ENCODE measurements at places on chromosomes 2 and 18.

DNA sequence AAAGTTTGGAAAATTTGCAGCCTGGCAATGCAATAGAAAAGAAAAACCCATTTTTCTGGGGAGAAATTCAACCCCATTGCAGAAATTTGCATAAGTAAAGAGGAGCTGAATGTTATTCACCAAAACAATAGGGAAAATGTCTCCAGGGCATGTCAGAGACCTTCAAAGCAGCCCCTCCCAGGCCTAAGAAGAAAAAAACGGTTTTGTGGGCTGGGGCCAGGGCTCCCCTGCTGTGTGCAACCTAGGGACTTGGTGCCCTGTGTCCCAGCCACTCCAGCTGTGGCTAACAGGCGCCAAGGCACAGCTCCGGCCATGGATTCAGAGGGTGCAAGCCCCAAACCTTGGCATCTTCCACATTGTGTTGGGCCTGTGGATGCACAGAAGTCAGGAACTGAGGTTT, 224.5 kb downstream of the TXNL1 start:
- DNase-seq: no peak

- peak; percentile 39 for DNase-seq
Measured at GRCh38 chr2:32235315-32235714, 29.4 kb downstream of the NLRC4 start.

GRCh38 chr2:238424313-238424700, 2.4 kb upstream of the ASB1 start:
- DNase-seq: no peak

DNA sequence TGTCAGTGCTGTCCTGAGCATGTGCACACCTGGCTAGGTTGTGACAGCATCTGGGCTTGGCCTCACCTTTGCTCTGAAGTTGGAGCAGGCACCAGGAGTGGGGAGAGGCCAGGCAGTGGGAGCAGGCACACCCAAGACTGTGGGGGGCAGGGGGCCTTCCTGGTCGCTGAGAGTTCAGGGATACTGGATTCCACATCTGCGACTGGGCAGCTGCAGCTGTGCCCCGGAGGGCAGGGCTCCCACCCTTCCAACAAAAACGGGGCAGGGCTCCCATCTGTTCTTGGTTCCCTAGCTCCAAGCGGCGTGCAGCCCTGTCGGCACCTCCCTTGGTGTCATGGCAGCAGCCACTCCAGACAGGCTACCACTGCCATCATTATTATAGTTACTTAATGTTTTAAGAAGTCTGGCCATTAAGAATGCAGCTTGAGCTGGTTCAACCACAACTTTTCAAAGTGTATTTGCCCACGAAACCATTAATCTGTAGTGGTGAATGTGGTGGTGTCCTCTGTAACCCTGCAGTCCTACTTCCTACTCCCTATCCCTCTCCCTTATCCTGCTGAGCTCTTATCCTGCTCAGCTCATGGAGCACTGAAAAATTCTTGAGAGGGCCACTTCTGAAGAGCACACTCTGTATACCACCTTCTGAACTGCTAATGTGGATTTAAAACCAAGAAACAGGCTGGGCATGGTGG, 48.0 kb upstream of the RAB1A start:
- DNase-seq: no peak

GRCh38 chr2:241877989-241878970, 8.8 kb downstream of the RTP5 start:
- DNase-seq: peak; percentile 88

- DNase-seq: no peak
Measured at GRCh38 chr2:180927030-180927686, 53.2 kb upstream of the UBE2E3 start.

DNA sequence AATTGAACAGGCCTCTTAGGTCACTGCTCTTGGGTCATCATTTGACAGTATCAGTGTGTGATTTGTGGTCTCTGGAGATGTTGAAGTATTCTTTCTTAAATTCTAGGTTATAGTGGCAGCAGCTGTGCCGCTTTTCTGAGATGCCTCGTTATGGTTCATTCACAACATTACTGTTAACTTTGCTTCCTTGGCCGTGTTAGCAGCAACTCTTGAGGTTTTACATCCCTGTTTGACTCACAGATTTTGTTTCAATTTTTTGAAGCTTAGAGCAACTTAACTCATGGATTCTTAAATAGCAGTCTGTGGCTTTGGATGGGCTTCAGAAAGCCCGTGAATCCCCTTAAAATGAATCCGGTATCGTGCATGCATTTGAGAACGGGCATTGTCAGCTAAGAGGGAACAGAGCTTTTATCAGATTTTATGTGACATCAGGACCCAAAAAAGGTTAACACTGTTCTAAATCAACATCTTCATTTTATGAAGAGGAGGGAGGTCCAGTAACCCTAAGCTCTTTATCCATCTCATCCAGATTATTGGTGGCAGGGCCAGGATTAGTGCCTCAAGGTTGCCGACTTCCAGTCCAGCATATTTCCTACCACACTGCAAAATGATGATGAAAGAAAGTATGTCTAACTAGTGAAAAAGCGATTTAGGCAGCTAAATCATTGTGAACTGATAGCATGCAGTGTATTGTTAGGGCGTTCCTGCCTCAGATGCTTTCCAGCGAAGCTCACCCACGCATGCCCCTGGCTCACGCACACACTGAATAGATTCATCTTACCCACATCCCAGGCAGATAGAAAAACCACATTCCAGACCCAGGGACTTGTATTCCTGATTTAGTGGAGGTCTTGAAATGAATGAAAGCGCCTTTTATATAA, 5.1 kb downstream of the TRIB2 start:
- peak; percentile 76 for DNase-seq

DNA sequence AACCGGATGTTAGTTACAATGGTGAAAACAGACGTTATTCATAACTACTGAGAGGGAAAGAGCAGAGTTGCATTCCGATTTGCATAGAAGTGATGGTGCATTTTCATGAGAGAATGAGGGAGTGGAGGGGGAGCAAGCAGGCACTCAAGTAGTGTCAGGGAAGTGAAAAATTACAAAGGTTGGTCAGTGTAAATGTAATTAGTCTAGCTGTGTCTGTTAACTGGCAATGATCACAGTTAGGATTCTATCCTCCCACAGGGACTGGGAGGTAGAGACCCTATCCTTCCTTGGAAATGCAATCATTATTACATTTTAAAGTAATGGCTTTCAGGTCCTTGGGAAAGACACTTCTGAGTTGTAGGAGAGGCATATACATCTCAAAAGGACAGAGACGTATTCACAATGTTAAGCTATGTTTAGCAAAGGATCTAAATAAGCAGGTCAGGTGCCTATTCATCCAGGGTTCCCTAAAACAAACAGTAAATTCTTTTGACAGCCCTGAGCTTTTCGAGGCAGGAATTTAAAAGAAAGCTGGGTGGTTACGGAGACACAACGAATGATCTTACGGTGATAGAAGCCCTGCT, 1671.8 kb upstream of the DDX18 start:
- DNase-seq: no peak

DNA sequence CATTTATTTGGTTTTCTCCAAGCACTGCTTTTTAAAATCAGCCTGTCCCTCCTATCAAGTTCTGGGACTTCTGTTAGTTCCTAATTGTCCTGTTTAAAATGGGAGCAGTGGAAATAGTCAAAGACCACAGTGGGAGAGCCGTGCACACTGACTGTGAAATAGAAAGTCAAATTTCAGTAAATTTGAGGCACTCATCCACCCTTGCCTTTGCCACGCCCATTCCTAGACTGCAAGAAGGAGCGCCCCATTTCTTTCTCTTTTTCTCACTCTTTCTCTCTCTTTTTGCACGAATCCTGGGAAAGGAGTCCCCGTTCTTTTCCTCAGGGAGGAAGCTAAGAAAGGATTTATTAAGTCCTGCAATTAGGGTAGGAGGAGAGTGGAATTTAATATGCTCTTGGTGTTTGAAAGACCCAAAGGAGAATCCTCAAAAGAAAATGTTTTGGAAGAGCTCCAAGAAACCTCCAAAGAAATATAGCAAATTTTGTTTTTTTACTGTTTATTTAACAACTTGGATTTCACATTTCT, 7.5 kb downstream of the COL6A3 start:
- no peak for DNase-seq

DNA sequence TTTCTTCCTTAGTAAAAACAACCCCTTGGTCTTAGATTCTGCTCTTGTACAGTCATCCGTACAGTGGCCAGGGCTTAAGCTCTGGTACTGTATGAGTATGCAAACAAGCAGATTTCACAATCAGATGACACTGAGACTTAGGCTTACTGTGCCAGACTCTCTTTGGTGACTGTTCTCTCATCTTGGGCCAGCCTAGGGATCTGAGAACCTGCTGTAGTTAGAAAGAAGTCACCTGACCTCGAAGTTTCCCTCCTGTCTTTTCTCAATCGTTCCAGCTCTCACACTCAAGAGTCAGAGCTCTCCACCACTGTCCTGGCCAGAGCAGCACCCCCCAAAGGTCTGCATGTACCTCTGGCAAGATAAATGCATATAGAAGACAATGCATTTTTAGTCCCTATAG, 63.2 kb downstream of the ZEB2 start:
- no peak for DNase-seq

DNA sequence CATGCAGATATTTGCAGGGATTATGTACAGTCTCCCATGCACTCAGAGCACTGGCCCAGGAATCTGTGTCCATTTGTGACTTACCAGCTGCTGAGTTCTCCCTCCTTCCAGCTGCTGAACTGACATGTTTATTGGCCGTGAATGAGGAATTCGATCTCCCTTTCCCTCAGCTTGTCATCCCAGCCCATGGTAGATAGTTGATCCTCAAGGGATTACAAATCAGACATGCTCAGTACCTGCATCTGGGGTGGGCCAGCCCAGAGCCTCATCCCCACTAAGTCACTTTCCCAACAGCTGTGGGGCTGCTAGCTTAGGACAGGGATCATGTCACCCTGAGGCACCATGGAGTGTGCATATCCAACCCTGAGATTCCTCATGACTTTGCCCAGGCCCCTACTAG, 1284.9 kb upstream of the LRRTM1 start:
- no peak for DNase-seq

DNA sequence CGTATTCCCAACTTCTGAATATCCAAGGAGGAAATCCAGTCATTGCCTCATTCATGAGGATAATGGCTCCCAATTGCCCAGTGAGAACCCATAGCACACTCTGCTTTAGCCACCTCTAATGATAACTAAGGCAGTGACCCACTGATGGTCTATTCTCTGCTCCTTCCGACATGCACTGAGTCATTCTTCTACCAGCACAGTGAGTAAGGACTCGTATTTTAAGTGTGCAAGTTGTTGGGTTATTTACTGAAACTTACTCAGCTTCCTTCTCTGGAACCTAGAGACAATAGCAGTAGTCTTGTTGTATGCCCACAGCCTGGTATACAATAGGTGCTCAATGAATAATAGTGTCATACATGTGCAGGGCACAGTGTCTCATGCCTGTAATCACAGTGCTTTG, 81.1 kb upstream of the ZNF397 start:
- no peak for DNase-seq
